ENCODE measurements at places on chromosomes 2 and 18.

DNA sequence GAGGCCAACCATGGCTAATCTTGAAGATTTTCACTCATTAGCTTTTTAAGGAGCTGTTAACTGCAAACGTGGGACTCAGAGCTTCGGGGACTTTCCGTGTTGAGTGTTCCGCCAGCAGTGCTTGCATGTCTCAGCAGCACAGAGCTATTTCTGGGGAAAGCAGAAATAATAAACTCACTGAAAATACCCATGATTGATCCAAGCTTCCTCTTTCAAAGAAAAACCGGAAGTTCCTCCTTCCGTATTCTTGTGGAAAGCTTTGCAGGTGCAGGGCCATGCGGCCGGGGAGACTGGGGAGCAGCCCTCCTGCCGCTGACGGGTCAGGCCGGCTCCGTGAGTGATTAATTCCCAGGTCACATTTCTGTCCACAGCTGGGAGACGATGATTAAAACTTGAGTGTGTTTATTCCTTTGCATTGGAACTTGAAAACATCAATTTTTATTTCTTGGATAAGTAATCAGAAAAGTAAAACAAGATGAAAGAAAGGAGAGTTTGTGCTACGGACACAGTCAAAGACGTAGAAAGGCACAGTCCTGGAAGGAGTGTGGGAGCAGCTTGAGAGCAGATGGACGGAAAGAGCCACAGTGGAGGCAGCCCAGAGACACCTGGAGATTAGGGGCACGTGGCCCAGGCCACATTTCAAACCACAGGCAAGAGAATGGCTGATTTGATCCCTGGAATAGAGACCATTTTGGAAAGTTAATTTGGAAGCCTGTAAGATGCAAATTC is 54.2 kb upstream of the CTDP1 start:
- DNase-seq: peak; percentile 6

- no peak for DNase-seq
Observed at GRCh38 chr2:102667072-102667471, 47.7 kb downstream of the SLC9A2 start.

DNA sequence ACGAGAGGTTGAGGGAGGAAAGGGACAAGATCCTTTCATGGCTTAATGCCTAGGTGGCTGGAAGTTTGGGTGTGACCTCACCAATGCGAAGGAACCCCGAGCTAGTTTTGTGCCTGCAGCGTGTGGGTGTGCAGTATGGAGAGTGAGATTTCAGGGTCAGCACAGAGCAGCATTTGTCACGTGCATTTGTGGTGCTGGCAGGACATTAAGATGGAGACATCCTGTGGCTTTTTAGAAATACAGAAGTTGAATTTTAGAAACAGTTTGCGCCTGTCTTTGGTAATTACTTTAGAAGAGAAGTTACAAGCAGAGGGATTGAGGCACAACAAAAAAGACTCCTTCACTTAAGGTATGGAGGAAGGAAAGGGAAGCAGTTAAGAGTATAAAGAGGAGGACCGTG is 258.2 kb upstream of the THUMPD2 start:
- no peak for DNase-seq

- peak; percentile 29 for DNase-seq
Observed at GRCh38 chr2:11829324-11829946, 83.0 kb downstream of the LPIN1 start.

DNA sequence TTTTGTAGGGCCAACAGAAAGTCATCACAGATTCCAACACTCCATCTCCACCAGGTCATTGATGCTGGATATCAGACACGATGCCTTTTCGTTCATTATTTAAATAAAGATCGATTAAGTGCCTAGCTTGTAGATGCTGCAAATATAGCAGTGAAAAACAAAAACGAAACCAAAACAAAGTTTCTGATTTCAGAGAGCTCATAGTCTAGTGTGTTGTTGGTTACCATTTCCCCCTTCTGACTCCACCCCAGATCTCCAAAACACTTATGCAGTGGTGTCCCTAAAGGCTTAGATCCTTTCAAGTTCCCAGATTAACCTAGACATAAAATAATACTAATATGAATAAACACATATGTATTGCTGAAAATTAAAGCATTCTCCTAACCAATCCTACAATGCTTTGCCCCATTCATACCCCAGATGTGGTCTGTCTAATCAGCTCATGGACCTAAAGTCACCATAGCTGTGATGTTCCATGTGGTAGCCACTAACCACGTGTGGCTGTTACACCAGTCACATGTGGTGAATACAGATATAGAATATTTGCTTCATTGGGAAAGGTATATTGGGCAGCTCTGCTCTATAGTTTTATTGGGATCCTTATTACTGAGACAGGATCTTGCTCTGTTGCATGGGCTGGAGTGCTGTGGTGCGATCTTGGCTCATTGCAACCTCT is 787.2 kb downstream of the TDRD15 start:
- no peak for DNase-seq

DNA sequence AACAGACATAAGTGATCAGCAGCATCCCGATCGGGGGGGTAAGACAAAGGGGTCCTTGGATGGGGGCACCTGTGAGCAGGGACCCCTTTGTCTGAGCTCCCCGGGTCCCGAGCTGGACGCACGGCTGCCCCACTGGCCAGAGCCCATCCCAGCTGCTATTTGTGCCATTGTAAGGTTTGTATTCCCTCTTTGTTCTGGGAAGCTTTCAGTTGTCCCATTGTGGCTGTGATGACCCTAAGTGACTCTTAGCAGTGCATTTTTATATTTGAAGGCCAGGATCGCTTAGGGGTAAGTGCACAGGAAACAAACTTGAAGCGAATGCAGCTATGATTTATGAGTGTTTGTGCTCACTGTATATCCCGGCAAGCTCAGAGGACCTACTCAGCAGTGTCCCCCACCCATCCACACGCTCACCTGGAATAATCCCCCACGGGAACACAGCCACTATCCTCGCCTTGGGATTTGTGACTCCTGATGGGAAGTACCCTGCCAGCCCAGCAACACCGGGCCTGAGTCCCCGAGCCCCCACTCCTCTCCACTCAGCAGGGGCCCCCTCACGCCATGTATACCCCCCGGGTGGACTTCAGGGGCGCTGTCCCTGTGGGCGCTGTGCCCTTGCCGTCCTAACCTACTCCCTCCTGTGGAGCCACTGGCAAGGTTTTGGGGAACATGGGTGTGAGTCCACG is 80.1 kb downstream of the MBP start:
- DNase-seq: no peak

GRCh38 chr18:59056706-59057492 is 82.8 kb upstream of the SEC11C start:
- DNase-seq: peak; percentile 45

- DNase-seq: no peak
Observed at GRCh38 chr18:11119550-11119949, 29.8 kb downstream of the PIEZO2 start.

- DNase-seq: no peak
Observed at GRCh38 chr2:160940271-160940670, 220.0 kb upstream of the TANK start.

DNA sequence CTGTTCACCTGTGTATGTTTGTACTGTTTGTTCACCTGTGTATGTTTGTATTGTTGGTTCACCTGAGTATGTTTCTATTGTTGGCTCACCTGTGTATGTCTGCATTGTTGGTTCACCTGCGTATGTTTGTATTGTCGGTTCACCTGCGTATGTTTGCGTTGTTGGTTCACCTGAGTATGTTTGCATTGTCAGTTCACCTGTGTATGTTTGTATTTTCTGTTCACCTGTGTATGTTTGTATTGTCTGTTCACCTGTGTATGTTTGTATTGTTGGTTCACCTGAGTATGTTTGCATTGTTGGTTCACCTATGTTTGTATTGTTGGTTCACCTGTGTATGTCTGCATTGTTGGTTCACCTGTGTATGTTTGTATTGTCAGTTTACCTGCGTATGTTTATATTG is 14.6 kb downstream of the ADI1 start:
- DNase-seq: no peak

DNA sequence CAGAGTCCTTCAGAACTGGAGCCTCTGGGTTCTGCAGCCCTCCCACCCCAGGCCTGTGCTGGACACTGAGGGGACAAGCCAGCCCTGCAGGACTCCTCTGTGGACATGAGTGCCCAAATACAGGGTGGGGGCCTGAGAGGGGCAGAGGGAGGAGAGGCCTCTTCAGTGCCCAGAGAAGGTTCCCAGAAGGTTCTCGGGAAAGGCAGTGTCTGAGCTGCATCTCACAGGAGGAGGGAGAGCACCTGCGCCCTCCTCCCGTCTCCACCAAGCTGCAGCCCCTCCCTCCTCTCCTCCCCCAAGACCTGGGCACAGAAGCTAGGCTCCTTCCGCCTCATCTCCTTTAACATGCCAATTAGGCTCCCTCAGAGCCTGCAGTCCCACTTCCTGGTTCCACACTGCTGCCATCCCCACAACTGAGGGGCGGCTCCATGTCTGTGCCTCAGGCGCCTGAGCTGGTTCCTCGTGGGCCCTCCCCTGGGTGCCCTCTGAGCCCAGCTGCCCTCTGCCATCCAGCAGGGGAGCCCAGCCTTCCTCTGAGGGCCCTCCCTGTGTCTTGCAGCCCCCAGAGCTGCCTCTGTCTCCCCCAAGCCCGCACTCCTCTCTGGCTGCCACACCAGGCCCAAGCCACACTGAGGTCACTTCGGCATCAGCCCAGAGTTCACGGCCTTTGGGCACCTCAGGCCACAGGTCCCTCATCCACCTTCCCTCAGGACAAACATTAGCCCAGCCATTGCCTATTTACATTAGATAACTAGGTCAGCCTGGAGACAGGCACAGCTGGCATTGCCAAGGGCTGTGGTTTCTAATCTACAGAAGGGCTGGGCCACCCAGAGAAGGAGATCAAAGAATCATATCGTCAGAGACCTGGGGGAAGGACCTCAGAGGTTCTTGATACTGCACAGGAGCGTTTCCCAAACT is 28.9 kb downstream of the KCNK3 start:
- DNase-seq: no peak

GRCh38 chr2:238966072-238966937 is 118.4 kb downstream of the TWIST2 start:
- DNase-seq: no peak

DNA sequence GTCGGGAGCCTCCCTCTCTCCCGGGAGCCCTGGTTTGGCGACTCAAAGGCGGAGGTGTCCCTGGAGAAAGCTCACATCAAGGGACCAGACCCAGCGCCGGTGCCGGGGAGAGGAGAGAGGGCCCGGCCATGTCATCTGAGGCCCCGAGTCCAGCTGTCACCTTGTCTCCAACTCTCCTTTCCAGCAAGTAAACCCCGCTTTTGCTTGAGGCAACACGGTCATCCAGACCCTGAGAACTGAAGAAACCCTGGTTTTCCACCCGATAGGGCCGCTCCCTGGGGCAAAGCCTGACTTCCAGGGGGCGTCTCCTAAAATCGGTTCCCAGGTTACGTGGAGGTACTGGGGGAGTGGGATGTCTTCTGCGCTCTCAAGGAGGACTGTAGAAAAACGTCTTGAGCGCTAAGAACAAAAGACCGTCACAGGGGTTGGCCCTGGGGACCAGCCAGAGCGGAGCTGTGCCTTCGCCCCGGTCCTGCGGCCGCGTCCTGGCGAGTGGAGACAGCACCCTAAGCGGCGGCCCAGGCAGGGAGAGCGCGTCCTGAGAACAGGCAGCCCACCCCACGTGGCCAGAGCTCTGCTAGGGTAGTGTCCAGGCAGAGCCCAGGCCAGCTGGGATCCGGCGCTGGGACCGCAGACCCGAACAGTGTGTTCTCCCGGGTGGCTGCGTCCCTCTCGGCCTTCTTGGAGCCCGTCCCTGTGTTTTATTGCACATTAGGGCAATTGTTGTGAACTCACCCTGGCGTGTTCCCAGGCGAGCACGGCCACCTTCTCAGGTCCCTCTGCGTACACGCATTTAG is 55.7 kb downstream of the TMEM18 start:
- DNase-seq: no peak

DNA sequence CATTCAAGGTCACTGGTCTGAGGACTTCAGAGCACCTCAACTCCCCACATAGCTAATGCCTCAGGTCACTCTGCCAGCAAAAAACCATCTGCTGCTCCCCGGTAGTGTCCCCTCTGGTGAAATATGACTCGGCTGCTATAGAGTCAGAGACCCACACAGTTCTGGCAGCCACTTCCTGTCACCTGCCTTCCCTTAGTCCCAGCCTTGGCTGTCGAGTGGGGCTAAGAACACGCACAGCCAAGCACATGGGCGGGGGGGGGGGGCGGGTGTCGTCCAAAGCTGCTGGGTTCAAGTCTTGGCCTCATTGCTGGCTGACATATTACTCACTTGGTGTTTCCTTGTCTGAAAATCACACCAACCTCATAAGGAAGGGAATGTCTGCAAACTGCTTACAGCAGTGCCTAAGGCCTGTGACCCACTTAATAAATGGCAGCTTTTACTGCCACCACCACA is 37.5 kb downstream of the POLR1A start:
- DNase-seq: no peak
